ENCODE measurements at places on chromosomes 2 and 18.

DNA sequence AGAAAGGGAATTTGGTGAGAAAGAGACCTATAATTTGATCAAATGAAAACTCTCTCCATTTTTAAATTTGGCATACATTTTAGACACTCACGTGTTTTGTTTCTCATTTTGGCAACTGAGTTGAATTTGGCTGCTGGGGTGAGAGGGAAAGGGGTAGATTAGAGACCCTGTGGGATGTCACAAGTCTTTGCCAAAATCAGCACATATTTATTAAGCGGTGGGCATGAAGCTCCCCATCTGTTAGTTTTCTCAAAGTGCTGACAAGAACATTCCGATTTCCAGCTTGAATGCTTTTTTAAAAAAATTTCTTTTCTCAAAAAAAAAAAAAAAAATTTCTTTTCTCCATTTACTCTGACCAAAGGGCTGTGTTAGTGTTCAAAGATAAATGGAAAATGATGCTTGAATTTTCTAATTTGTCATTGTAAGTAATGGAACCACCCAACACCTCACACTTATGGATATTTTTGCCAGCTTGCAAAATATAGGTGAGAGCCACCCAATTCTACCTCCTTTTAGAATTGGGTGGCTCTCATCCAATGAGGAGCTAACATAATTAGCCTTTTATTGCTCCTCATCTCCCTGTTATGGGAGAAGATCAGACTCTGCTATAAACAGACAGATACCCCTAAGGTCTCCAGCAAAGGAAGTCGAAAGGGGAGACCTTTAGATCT, 222.9 kb upstream of the FN1 start:
- DNase-seq = no peak

DNA sequence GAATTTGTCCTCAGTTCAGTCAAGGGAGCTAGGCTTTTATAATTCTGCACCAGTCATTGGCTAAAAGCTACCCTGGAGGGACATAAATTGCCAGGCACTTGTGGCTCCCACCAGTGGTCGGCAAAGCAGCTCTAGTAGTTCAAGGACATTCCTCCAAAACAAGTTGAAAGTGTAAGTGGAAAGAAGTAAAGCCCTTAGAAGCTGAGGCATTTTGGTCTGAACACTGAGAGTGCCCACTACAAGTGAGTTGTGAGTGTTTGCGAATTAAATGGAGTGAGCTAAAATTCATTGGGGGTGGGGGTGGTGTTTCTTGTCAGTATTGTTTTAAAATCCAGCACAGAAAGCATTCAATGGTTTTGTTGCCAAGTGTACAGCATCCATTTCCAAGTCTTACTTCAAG, 879.9 kb upstream of the CDH2 start:
- no peak for DNase-seq

DNA sequence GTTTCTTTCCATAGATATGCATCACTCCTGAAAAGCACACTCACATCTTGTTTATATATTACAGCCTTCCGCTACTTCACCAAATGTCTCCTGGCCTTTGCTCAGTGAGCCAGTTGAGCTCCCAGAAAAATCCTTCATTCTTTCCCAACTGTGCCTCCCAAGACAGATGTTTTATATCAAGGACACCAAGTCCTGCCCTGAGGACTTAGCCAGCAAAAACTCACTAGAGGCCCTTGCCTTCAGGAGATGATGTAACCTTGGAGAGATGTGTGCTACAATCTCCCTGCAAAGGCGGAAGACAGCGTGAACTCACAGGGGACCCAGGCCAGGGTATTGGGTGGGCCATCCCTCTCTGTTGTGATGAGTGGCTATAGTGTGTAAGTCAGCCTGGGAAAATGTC, 86.1 kb upstream of the CTAGE1 start:
- no peak for DNase-seq

DNA sequence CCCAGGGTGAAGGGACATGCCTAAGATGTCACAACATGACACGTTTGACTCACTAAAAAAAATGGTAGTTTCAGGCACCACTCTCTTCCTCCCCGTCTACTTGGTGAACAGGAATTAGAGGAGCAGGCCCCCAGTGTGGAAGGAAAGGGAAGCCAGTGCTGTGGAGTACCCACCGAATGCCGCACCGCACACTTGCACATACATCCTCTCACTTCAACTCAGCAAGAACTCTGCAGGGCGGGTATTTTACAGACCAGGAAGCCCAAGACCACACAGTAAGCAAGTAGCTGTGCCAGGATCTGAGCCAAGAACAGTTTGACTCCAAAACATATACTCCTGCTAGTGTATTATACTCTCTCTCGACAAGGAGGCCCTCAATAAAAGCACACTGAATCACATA, 69.8 kb downstream of the BCL2 start:
- DNase-seq = no peak

DNA sequence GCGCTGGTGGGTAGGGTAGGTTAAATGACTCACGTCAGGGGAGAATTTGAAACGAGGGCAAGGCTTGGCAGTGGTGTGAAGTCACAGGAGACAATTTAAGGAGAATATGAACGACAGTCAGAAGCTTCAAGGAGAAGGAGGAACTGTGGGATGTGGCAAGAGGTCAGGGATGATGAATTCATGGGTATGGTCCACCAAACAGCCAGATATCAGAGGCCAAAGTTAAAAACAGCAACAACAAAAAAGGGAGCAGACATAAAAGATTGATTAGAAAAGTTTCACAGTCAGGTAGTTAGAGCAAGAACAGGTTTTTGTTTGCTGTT, 1.4 kb upstream of the ZNF396 start:
- DNase-seq = no peak

GRCh38 chr2:73877071-73877802, 15.6 kb upstream of the ACTG2 start:
- no peak for DNase-seq

DNA sequence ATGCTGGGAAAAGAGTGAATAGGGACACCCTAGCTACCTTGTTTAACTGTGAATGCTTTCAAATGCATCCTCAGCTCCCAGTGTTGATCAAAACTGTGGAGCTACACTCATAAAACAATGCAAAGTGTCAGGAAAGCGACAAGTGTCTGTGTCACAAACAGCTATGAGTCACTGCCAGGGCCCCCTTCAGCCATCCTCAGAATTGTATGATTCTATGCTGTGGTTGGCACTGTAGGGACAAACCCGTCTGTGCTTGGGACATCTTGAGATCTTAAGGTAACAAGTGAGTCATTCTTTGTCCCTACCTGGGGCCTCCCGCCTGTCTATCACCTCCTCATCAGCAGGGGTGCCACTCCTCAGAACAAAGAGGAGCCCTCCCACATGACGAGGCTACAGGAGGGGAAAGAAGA, 42.4 kb downstream of the KLF7 start:
- no peak for DNase-seq

Data from right forelimb (tissue), 1 donor.